Stimulated activated CD8-positive, alpha-beta memory T cell treated with anti-CD3 and anti-CD28 coated beads, Interleukin-2, amount 100 ng/mL, for 48 hours (primary cell): ENCODE measurements at places on chromosomes 6 and 20.

- DNase-seq = no peak
These were observed 802 bp downstream of the CYP39A1 start for GRCh38 chr6:46651816-46652215.

GRCh38 chr6:157464653-157465535 lies 83.9 kb downstream of the ZDHHC14 start:
- no peak for DNase-seq

DNA sequence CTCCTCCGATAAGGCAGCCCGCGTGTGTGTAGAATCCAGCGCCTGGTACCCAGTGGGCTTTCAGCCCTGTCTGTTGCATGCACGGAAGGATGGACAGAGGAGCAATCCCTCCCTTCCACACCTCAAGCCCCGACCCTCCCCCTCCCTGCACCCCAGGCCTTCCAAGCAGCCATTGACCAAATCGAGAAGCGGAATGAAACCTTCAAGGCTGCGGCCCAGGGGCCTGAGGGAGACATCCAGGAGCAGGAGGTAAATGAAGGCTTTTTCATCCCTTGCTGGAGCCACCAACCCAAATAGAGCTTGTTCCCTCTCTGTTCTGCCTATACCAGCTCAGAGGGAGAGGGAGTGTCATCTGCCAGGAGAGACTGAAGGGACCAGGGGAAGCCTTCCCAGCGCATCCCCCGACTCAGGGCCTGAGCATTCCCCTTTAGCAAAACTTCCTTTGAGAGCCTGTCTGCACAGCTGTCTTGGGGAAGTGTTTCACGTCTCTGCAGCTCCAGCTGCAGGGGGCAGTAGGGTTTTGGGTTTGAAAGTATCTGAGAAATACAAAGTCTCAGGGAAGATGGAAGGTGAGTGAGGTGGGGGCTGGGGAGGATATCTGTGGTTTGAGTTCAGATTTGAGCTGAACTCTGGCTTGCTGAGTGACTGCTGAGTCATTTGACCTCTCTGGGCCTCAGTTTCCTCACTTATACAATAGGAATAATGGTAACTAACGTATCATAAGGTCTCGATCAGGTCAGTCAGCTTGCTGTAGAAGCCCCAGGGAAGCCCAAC lies 16.1 kb downstream of the FGD2 start:
- peak; percentile 53 for DNase-seq

DNA sequence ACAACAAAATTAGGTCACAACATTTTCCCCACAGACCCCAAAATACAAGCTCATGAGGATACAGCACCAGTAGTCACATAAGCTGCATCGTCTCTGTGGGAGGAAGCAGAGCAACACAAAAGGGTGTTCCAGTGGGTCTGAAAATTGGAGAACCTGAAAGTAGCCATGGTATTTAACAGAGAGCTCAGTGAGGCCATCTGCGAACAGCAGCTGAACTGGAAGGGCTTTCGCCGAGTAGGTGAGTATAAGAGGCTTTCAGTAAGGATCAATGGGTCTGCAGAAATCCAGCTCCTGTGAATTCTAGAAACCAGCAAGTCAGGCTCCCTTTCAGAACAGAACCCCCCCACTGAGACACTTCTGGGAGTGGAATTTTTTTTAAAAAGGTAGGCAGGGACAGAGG lies 120.0 kb upstream of the RREB1 start:
- DNase-seq = no peak

DNA sequence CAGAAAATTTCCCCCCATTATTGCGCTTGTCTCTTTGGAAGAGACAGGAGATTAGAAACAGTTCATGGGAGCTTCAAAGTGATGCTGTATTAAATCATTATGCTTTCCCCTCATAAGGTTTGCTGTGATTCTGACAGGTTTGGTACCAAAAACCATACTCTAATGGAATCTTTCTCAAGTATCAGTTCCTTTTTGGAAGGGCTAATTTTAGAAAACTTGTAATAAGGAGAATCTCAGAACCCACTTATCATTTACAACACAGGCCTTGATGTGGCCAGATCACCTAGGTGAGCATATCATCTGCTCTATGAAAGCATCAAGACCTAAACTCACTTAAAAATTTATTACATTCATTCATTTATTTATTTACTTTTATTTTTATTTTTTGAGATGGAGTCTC lies 51.2 kb downstream of the TP53INP2 start:
- DNase-seq = no peak

DNA sequence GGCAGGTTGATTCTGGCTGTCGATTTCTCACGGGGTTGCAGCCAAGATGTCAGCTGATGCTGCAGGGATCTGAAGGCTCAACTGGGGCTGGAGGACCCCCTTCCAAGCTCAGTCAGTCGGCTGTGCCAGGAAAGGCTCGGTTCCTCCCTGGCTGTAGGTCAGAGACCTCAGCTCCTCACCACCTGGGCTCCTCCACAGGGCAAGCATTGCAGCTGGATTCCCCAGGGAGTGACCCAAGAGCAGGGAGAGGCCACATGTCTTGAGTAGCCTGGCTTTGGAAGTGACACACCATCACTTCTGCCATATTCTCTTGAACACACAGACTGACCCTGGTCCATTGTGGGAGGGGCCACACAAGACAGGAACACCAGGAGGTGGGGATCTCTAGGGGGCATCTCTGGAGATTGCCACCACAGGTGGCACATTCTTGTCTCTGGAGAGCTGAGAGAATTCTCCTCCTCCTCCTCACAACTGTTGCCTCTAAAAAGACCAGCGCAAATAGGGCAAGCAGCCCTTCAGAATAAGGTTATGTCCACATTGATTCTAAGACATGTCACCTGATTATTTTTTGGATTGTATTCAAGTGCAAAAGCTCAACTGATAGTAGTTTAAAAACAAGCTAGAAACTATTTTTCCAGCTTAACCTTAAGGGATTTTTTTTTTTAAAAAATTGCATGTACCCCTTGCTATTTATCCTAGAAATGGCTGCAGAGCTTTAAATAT lies 270.5 kb downstream of the NRN1 start:
- DNase-seq = no peak

DNA sequence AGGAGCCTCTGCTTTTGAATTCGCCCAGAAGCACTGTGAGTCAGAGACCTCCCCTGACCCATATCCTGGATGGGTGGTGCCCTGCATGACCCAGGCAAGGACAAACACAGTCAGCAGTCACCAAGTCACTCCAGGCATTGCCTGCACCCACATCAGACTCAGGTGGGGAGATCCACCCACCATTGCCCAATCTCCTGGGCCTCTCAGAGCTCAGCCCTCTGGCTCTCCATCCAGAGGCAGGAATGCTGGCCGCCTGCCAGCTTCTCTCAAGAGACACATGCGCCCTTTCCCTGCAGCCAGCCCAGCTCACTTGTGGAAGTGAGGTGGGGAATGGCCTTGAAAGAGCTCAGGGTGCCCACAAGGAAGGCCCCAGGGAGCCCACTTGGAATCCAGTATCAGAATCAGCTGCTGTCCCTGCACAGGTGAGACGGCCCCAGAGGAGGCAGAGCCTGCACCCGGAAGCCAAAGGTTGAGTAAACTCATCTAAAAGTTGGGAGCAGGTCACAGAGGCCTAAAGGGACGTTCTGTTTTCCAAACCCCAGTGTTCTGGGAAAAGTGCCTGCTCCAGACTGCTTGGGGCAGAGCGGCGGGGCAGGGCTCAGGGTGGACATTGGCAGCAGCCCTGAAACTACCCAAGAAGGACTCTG lies 129.8 kb downstream of the PREX1 start:
- no peak for DNase-seq

DNA sequence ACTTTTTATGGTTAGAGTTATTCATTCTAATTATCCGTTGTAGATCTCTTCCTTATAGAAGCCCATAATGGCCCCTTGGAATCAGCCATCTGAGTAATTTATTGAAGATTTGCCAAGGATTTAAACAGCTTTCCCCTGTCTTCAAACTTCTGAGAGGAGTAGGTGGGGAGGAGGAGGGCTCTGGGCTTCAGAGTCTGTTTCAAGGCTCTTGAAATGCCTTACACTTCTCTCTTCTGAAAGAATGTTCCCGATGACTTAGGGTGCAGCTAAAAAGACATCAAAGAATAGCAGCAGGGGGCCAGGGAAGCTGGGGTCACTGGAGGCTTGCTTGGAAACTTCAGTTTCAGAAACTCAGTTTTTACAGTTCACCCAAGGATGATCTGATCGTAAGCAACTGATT lies 165.3 kb downstream of the ZDHHC14 start:
- no peak for DNase-seq

GRCh38 chr6:72939004-72939403 lies 286.3 kb downstream of the KHDC1L start:
- no peak for DNase-seq

- no peak for DNase-seq
These were observed 32.3 kb downstream of the GSTA3 start for GRCh38 chr6:52877168-52877567.

DNA sequence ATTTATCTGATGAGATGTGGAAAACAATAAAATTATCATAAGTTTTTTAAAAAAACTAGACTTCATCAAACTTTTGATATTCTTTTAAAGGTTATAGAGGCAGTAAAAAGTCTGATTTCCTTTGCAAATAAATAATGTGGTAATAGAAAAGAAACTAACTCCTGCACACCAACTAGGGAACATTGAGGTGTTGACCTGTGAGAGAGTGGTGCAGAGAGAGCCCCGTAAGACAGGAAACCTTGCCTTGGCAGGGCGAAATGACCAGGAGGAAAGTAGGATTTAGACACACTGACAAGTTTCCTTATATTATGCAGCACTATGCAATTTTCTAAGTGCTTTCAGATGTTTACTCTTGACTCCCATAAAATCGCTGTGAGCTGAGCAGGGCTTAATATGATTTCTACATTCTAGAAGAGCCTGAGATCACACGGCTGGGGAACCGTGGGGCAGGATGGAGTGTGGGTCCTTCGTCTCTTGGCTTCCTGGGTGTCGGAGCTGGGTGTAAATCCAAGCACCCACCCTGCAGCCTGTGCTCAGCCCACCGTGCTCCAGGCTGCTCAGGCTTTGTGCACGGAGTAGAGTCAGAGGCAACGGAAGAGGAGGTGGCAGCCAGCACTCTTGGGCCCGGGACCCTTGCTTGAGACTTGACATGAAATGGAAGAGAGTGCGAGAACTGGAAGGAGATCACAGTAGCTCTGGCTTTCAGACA lies 61.3 kb upstream of the FOXQ1 start:
- no peak for DNase-seq

DNA sequence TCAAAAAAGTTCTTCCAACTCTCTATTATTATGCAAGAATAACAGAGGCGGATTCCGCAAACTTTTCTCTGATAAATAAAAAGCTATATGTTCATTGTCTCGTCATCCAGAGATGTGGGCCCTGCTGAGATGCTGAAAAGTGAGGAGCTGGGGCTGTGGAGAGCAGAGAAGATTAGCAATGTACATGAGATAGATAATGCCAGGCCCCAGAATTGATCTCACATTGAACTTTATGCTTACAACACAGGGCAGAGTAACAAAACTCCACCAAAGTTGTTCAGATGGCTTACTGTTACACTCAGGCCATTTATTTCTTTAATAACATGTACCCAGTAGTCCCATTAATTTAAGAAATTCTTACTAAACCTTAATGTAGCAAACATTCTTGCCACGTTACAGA lies 32.7 kb upstream of the RIN2 start:
- no peak for DNase-seq

GRCh38 chr6:79808921-79809320 lies 138.4 kb downstream of the ELOVL4 start:
- no peak for DNase-seq

GRCh38 chr20:23641936-23642751 lies 4.4 kb upstream of the CST3 start:
- no peak for DNase-seq

DNA sequence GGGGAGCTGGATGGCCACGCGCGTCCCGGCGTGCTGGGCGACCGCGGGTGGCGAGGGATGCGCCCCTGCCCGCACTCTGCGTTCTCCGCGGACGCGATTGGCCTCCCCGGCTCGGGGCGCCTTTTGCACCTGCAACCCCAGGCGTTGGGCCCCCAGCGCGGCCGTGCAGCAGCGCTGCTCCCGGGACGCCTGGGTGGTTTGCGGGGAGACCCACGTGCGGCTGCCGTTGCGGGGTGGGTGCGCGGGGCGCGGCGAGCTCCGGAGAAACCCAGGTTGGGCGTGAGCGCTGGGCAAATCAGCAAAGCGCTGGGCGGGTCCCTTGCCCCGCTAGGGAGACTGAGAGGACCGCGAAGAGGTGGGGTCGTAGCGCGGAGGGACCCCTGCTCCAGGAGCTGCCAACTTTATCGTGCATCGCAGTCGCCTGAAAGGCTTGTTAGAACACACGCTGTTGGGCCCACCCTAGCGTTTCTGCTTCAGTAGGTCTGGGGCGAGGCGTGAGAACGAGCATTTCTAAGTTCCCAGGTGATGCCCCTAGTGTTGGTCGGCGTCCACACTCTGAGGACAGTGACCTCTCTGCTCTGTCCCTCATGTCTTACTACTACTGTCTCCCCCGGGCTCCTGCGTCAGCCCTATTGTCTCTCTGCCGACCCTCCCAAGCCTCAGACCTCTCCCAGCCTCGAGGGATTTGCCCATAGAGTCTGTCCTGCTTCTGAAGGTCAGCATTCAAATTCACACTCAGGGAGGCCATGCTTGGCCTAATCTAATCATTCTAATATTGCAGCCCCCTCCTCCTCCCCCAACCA lies 538 bp upstream of the ZFP64 start:
- DNase-seq = peak; percentile 35

DNA sequence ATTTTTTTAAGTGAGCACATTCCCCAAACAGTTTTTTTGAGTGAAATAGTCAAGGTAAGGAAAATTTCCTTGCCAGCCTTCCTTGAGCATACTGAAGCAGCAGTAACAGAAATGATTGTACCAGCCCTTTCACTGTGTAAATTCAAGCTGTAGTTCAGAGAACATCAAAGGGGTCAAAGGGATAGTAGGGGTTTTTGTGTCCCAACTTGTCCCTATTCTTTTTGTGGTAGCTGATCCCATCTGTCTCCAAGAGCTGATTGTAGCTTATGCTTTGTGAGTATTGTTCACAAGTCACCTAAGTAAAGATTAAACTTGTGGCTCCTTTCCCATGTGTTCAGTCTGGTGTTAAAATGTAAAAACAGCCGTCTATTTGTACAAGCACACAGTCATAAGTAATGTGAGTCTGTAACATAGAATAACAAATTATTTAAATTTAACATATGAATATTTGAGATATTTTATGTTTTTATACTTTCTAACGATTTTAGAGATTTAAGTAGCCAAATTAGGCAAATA lies 185.0 kb downstream of the CENPW start:
- DNase-seq = no peak

GRCh38 chr6:52482903-52483670 lies 62.9 kb downstream of the EFHC1 start:
- no peak for DNase-seq
